ENCODE measurements at places on chromosomes 6 and 20. TPM values are rescaled to one million over a fixed set of nuclear protein-coding genes. Genes with fewer than 3 reads are reported as not detected.

- no peak for DNase-seq
Measured at GRCh38 chr6:24981386-24981760, 45.6 kb upstream of the RIPOR2 start.

DNA sequence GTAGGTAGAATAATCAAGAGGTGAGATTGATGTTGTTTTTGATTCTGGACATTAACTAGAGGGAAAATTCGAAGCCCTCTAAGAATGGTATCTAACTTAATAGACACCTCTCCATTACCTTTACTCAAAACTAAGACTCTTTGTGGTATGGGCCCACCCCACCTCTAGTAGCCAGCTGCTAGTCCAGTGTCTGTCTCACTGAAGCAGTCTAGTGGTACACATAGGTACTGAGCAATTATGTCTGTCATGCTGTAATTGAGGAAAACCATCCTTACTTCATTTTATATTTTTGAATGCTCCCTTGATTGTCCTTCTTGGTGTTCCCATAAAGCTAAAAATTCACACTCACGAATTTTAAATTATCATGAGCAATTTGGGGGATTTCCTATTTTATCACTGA is 290.7 kb downstream of the ARHGAP18 start:
- no peak for DNase-seq

The SCUBE3 gene
- not detected for total RNA-seq

DNA sequence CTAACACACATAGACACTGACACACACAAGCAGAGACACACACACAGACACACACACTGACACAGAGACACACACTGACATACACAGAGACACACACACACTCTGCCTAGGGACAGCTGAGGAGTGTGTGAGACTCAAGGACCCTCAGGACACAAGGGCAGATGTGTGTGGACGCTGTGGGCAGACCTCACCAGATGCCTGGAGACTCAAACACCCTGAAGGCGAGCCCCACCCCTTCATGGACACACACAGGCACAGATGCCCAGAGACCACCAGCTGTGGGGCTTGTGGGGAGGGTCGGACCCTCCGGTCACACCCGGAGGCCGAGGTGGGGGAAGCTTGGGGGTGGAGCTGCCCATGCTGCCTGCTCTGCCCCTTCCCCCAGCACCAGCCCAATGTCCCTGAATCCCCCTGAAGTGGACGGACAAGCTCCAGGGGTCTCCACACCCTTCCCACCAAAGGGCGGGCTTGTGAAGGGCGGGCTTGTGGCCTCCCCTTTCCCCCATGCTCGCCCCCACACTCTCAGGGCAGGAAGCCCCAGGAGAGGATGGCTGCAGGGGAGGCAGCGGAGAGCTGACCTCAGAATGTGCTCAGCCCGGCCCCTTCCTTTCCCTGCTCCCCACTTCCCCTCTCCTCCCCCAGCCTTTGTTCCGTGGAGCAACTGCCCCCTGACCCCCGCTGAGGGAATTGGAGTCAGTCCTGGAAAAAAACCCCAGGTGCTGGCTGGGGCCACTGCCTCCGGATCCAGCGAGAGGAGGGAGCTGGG is 13.9 kb upstream of the ABHD16B start:
- DNase-seq: no peak

- DNase-seq: no peak
Measured at GRCh38 chr6:37940074-37940847, 120.7 kb downstream of the ZFAND3 start.

- DNase-seq: no peak
Measured at GRCh38 chr20:43827940-43828562, 86.6 kb upstream of the TOX2 start.

DNA sequence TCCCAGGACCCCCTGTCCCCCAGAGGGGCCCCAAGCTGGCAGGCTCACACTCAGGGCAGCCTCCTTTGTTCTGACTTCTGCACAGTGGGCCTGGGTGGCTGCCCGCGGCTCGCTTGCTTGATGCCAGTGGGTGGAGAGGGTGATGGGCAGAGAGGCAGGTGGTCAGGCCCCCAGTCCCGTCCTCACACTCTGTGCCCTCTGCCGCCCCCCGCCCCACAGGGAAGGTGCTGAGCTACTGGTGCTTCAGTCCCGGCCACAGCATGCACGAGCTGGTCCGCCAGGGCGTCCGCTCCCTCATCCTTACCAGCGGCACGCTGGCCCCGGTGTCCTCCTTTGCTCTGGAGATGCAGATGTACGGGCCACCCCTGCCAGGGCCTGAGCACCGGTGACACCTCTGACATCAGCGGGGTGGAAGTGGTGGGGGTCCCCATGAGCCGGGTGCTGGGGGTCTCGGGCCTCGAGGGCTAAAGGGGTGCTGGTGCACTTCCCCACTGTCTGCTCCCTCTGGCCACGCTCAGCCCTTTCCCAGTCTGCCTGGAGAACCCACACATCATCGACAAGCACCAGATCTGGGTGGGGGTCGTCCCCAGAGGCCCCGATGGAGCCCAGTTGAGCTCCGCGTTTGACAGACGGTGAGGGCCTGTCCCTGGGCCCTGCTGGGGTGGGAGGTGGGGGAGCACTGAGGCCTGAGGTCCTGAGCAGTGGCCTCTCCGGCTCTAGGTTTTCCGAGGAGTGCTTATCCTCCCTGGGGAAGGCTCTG is 8.9 kb upstream of the TNFRSF6B start:
- DNase-seq: no peak

- DNase-seq: no peak
Measured at GRCh38 chr20:50312682-50313521, 122.3 kb downstream of the CEBPB start.

GRCh38 chr6:34525431-34526175 is 30.5 kb downstream of the SPDEF start:
- DNase-seq: no peak

- no peak for DNase-seq
Measured at GRCh38 chr20:16551607-16552006, 21.6 kb downstream of the KIF16B start.

DNA sequence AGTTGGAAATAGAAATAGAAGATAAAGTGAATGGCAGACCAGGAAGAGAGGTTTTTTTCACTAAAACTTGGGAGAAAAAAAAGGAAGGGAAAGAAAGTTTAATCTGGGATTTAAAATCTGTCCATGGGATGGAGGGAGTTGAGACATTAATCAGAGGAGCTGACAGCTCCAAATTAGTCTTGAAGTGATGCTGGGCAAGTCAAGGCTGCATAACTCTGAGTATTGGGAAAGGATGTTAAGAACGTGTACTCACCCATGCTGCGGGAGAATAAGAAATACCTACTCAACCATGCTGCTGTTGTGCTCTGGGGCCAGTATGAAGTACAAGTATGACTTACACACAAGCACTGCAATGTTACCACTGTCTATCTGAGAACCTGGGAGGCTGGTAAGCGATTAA is 47.5 kb downstream of the SNRNP48 start:
- DNase-seq: no peak

GRCh38 chr6:44006123-44006871 is 121.0 kb downstream of the MRPL14 start:
- no peak for DNase-seq

DNA sequence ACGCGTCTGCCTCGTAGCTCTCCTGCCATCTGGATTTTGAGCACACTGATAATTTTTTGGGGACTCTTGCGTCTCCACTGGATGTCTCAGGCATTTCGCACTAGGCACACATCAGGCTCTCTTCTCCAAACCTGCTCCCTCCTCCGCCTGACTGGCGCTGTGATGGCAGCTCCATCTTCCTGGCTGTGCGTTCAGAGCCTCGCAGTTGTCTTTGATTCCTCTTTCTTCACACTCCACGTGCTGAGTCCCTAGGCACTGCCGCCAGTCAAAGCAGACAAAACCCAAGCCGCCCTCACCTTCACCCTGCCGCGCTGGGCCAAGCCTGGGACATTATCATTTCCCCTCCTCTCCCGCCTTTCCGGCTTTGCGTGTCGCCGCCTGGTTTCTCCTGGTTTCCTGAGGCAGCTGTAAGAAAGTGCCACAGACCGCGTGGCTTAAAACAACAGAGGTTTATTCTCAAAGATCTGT is 778 bp downstream of the PSMG4 start:
- DNase-seq: peak; percentile 41

DNA sequence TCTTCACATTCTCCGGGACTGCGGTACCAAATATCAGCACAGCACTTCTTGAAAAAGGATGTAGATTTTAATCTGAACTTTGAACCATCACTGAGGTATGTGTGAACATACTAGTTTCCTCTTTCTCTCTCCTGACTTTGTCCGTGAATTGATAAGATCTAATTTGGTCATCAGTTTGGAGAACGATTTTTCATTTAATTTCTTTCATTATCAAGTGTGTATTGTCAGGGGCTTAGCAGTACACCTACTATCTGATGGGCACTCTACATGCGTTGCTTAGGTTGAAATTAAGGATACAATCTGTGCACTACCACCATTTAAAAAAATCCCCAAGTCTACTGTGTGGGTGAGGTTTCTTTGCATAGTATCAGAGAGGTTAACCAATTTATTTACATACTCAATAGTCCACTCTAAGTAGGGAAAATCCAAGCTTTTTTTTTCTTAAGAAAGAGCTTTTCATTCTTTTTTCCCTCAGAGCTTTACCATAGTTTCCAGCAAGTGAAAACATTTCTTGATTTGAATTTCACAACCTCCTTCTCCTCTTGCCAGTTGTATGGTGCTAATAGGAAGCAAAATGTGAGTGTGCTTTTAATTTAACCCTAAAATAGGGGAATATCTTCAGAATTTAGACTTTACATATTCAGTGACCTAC is 105.4 kb upstream of the ESR1 start:
- no peak for DNase-seq

GRCh38 chr20:52379723-52380336 is 188.3 kb upstream of the ZFP64 start:
- peak; percentile 20 for DNase-seq

GRCh38 chr6:136952714-136953260 is 30.7 kb downstream of the SLC35D3 start:
- no peak for DNase-seq

DNA sequence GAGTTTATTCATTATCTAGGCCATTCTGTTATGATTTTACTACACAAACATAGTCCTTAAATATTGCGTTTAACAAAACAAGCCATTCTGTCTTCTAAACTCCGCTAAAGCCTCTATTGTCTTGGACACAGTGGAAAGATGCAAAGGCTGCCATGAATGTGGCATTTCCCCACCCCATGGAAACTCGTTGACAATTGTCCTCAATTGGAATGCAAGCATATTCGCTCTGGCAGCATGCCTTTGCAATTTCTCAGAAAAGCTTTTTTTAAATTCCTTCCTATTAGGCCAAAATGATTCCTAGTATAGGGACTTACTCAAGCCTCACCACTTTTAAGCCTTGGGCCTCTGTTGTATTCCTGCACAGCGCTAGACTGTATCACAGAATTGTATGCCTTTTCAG is 22.8 kb downstream of the OR2A4 start:
- no peak for DNase-seq

GRCh38 chr6:149334201-149334600 is 16.7 kb downstream of the TAB2 start:
- DNase-seq: no peak

DNA sequence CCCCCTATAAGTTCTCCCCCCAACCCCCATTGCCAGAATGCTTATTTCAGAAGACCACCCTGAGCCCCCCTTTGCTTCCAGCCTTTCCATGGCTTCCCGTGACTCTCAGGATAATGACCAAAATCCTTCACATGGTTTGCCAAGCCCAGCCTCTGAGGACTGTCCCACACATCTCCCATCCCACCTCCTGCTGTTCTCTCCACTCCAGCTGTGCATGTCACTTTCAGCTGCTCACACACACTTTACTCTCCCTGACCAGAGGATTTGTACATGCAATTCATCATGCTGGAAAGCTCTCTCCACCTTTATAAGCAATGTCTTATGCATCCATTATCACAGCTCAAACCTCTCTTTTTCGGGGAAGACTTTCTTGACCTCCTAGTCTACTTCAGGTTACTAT is 164.2 kb downstream of the PRL start:
- no peak for DNase-seq

DNA sequence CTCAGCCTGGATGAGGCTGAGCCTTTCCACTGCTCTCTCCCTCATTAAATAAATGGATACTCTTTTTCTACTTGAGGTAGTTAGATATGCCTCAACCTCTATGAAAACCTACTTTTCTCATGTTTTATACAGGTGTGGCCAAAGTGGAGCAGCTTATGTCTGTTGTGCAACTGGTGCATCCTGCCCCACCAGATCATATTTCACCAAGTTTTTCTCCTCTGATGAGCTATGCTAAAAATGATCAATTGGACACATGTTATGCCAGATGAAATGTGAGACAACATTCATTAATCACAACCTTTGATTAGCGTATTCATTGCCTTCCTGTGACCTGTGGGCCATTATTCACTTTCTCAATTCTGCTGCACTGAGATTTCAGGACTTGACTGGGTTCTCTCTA is 106.9 kb upstream of the NEDD9 start:
- no peak for DNase-seq

GRCh38 chr6:30510419-30511168 is 21.3 kb downstream of the HLA-E start:
- no peak for DNase-seq

- no peak for DNase-seq
Measured at GRCh38 chr6:10837009-10837621, 1.2 kb downstream of the MAK start.

The PRDM13 gene
- total RNA-seq: 1.9 TPM

GRCh38 chr20:40251284-40251932 is 437.6 kb downstream of the MAFB start:
- DNase-seq: peak; percentile 9

The ZNF831 gene
- not detected for total RNA-seq

GRCh38 chr6:36924778-36925374 is 29.7 kb upstream of the PI16 start:
- no peak for DNase-seq

The TCF21 gene
- not detected for total RNA-seq

The TAGAP gene
- not detected for total RNA-seq

- no peak for DNase-seq
Measured at GRCh38 chr20:63061771-63062100, 55.0 kb upstream of the BHLHE23 start.

GRCh38 chr6:46510651-46511050 is 19.4 kb upstream of the RCAN2 start:
- peak; percentile 22 for DNase-seq

DNA sequence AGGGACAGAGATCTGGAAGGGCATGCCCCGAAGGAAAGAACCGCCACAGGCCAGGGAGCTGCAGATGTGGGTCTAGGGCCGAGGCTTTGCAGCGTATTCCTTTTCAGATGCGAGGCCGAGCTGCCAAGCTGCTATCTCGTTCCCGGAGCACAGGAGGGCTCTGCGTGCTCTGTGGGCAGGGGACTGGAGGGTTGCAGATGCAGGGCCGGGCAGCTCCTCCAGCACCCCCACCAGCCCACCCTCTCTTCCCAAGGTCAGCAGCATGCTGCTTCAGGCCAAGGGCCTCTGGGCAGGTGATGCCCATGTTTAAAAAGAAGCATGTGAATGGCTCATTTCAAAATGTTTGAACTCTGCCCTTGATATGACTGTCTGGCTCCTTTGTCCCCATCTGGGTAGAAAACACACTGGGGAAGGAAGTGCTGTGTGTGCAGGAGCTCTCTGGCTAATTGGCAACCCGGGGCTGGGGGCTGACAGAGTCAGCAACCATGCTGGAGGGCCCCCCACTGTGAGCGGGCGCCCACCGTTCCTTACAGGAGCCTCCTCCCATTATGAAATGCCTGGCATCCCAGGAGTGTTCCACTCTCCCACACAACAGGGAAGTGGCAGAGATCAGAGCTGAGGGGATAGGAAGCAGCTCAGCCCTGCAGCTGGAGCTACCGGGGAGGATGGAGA is 353.3 kb downstream of the ZFAND3 start:
- DNase-seq: no peak
